ENCODE measurements at places on chromosomes 2 and 18.

DNA sequence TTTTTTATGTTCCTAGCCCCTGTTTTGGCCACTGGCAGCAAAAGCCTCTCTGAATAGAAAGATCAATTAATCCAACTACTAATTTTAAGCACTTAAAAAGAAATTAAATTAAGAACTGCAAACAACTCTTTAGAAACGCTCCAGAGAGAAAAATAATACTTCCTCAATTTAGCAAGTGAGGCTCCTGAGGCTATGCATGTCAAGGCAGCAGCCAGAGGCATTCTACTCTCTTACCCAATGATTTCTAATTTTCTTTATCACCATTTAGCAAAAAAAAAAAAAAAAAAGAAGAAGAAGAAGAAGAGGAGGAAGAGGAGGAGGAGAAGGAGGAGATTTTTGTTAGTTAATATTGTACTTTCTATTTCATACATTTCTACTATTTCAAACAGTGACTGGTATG lies 68.5 kb downstream of the TMEM237 start:
- DNase-seq, result no peak

- no peak for DNase-seq
These were observed 677 bp downstream of the GAD1 start for GRCh38 chr2:170817093-170818035.

DNA sequence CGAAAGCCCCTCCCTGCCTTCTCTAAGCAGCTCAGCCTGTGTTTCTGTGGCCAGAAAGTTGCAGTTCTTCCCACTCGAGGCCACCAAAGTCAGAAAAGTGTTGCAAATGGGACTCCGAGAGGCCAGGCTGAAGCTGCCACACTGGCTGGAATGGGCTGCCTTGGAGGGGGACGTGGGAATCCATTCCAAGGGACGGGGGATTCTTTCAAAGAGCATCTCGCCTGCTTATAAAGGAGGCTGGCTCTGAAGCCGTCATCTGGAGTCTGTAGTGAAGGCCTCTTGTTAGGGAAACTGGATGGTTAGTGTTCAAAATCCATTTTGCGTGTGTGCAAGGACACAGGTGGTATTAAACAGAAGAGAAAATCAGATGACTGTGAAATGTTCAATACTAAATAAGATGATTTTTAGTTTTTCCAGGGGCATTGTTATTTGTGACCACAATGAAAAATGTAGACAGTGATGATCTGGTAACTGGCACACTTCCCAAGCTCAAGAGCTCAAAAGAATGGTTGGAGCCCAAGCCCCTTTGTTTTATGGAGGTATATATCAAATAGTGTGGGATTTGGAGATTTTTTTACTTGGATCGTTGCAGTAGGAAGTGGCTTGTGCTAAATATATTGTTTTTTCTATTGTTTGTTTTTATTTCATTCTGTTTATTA lies 782 bp downstream of the FAM228B start:
- no peak for DNase-seq

DNA sequence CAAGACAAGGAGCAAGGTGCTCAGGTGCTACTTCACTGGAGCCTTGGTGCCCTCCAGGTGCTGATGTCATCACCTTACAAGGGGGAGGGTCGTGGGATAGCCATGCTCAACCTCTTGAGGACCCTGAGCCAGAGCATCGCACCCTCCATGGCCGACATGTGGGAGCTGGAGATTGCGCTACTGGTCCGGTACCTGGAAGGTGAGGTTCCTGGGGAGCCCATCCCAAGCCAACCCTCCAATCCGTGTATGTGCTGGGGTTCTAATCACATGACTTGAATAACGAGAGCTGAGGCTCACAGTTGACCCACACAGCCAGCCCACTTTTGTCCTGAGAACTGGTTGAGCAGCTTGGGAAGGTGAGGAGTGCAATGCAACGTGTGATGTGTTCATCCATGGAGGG lies 25.9 kb downstream of the MROH2A start:
- DNase-seq, result no peak

DNA sequence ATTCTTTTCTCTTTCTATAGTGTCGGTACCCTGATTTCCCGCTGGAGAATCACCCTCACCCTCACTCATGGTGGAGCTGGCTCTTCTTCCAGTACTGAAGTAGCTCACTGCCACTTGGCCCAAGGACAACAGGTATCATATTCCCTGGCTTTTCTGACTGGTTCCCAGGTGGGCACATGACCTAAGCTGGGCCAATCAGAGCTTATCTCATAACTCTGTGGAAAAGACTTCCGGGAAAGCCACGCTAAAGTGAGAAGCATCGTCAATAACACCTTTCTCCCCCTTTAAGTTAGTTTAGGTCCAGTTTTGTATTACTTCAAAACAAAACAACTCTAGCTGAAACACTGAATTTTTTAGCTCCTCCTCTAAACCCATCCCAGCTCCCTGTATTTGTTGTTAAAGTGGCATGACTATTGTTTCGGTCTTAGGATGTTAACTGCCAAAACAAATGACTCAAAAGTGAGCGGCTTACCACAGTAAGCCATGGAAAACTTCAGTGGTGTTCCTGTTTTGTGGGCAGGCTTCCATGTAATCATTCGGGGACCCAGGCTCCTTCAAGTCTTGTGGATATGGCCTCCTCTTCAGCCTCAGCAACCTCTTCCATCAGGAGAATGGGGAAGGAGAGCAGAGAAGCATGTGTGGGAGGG lies 137.4 kb upstream of the DLX2 start:
- DNase-seq, result no peak

DNA sequence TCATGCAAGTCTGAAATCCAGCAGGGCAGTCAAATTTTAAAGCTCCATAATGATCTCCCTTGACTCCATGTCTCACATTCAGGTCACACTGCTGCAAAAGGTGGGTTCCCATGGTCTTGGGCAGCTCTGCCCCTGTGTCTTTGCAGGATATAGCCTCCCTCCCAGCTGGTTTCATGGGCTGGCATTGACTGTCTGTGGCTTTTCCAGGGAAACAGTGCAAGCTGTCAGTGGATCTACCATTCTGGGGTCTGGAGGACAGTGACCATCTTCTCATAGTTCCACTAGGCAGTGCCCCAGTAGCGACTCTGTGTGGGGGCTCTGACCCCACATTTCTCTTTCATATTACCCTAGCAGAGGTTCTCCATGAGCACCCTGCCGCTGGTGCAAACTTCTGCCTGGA lies 220.6 kb upstream of the COPS8 start:
- no peak for DNase-seq

DNA sequence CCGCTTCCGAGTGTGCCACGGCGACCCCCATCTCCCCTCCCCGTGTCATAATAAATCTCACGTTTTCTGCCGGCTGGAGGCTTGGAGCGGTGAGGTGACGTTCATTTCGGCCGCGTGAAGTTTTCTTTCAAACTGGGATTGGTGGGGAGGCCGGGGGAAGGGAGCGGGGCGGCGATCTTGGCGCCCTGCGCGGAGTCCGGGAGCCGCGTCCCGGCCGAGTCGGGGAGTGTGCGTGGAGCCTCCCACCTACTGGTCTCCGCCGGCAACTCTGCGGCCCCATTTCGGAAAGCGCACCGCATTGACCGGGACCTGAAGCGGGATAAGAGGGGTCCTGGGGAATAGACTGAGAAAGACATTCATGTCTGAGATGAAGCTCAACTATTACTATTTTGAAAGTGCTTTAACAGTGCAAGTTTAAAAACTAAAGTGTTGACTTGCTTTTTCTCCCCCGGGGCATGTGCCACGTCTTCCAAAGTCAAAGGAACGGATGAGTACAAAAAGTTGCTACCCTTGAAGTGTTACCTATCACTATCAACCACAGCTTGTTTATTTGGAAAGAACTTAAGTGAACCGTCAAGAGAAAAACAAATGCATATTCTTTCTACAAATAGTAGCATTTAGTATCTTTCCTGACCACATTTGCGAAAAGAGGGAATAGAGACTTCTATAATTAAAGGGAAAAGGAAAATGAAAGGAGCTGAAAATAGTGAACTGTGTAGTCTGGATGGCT lies 818 bp upstream of the IKZF2 start:
- DNase-seq, result no peak

DNA sequence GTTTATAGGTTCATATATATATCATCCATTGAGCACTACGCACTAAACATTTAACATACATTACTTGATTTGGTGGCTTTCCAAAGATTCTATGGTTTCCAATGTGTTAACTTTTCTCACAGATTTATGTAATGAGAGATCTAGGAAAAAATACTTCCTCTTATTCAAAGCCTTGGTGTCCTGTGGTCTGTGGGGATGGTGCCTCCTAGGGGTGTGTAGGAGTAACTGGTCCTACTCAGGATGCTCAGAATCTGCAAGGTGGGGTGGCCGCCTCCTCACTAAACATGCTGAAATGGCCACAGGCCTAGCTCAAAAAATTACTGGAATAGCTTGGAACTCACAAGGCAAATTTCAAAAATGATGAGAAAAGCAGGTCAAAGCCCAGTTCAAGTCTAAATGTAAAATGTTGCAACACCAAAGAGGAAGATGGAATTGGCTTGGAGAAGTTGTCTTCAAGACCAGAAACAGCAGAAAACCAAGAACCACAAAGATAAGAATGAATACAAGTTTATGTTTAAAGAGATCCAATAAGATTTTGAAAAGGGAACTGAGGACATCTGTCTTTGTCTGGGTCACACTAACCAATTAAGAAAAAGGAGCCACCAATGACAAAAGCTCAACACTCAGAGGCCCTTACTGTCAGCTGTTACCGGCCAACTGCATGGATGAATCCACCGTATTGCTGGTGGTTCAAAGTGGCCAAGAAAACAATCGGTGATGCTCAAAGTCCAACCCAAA lies 11.5 kb downstream of the GPR55 start:
- DNase-seq, result no peak

DNA sequence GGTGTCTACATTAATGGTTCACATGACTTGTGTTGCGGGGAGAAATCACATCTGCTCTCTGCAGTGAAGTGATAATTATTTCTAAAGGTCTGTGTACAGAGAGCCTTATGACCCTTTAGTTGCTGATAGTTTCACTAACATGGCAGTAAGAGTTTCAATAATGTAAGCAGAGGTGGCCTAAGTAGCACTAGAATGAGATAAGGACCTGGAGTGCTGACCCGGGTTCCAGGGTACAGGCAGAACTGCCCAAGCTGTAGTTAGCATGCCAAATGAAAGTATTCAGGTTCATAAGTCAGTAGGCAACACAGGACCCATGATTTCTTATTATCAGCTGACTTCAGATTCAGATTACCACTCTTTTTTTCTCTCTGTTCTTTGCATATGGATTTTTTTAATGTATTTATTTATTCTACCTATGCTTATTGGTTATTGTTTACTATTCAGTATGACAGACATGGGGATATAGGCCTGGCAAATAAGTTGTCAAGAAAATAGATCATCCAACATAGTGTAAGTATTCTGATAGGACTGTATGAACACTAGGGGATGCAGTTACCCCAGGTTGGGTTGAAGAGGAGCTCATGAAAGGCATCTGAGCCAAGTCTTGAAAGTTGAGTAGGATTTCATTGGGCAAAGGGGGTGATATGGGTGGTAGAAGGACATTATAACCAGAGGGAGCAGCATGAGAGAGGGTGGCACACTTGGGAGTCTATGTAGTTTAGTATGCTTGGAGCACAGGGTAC lies 105.2 kb downstream of the CCDC85A start:
- DNase-seq, result no peak

DNA sequence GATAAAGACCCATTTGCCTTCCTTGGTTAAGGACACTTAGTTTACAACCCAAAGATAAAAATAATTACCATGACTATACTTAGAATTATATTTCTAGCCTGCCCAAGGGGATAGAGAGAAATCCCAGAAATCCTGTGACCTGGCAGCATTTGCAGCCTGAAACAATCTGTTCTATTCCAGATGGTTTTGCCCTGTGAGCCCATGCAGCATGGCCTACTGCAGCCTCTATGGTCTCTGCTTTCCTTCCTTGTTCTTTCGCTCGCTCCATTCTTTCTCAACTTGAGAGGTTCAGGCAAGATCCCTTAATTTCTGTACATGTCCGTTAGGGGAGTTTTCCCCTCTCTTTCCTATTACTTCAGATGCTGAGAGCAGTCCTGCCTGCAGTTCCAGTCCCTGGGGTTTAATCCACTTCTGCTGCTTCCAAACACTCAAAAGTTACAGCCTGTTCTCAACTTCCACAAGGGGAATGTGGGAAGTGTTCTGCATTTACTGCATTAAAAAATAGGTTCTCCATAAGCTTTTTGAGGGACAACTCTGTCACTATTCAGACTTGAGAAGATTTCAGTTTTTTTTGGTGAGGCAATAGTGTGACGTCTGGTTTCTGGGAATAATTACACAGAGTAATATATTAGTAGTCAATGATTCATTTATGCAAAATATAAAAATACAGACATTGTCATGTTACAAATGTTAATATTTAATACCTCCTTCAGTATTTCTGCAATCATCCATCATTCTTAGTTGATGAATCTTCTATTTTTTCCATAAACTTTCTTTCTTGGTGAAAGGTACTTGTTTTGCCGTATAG lies 80.3 kb downstream of the CDCA7 start:
- DNase-seq, result no peak

GRCh38 chr18:23851470-23852002 lies 162.3 kb downstream of the LAMA3 start:
- no peak for DNase-seq

All from activated CD8-positive, alpha-beta memory T cell treated with anti-CD3 and anti-CD28 coated beads for 48 hours (primary cell).